Lower leg skin (tissue), 4 donors: ENCODE measurements at places on chromosomes 3 and 15. TPM values are rescaled to one million over a fixed set of nuclear protein-coding genes. Genes with fewer than 3 reads are reported as not detected.

Gene GOLGA8J
- total RNA-seq: not detected

Gene NR2E3
- total RNA-seq: not detected

Gene PRKAR2A
- 27.6 TPM for total RNA-seq

Gene ZNF501
- total RNA-seq: 5.8 TPM

Gene ARRDC4
- total RNA-seq: 53.8 TPM

Gene VEPH1
- 2.1 TPM for total RNA-seq

Gene CCK
- not detected for total RNA-seq

Gene ROPN1
- 1.2 TPM for total RNA-seq

Gene ATG3
- 52.2 TPM for total RNA-seq

Gene CBLB
- total RNA-seq: 33.8 TPM

Gene EXD1
- total RNA-seq: not detected

Gene SGO1
- 2.2 TPM for total RNA-seq

Gene CLDN16
- total RNA-seq: 1.8 TPM

Gene MAGEF1
- total RNA-seq: 44.3 TPM

Gene DMXL2
- 6.8 TPM for total RNA-seq

Gene NXPE3
- 5.6 TPM for total RNA-seq

Gene GPR62
- not detected for total RNA-seq

Gene ALDH1A2
- 3.2 TPM for total RNA-seq

Gene KNG1
- total RNA-seq: not detected

Gene PRC1
- 16.3 TPM for total RNA-seq

Gene FBXL22
- total RNA-seq: 4.2 TPM

Gene OXTR
- total RNA-seq: not detected

Gene PCYT1A
- total RNA-seq: 100 TPM

Gene FBXO40
- not detected for total RNA-seq

Gene GOLGA8T
- total RNA-seq: 0.17 TPM

Gene TF
- 5.4 TPM for total RNA-seq

Gene SCAANT1
- not detected for total RNA-seq

Gene GRK7
- not detected for total RNA-seq

Gene TMC3
- not detected for total RNA-seq

Gene CPLX3
- total RNA-seq: 0.34 TPM

Gene LRRC15
- total RNA-seq: 0.08 TPM

Gene MESP2
- total RNA-seq: 1.1 TPM

Gene XYLB
- 1.7 TPM for total RNA-seq

Gene FSIP1
- not detected for total RNA-seq

Gene MYRIP
- total RNA-seq: 1.2 TPM

Gene SST
- total RNA-seq: not detected

Gene ACTC1
- 0.49 TPM for total RNA-seq

Gene GRIP2
- total RNA-seq: 3.5 TPM

Gene CX3CR1
- 1.3 TPM for total RNA-seq

Gene WDR72
- total RNA-seq: 8.1 TPM

Gene SPINT1
- total RNA-seq: 515 TPM

Gene CCDC174
- 19.3 TPM for total RNA-seq

Gene EIF2A
- 132 TPM for total RNA-seq

Gene P2RY1
- 18.0 TPM for total RNA-seq
